Hindlimb muscle (tissue), 1 donor: ENCODE measurements at places on chromosomes 7 and 10. TPM values are rescaled to one million over a fixed set of nuclear protein-coding genes. Genes with fewer than 3 reads are reported as not detected.

DNA sequence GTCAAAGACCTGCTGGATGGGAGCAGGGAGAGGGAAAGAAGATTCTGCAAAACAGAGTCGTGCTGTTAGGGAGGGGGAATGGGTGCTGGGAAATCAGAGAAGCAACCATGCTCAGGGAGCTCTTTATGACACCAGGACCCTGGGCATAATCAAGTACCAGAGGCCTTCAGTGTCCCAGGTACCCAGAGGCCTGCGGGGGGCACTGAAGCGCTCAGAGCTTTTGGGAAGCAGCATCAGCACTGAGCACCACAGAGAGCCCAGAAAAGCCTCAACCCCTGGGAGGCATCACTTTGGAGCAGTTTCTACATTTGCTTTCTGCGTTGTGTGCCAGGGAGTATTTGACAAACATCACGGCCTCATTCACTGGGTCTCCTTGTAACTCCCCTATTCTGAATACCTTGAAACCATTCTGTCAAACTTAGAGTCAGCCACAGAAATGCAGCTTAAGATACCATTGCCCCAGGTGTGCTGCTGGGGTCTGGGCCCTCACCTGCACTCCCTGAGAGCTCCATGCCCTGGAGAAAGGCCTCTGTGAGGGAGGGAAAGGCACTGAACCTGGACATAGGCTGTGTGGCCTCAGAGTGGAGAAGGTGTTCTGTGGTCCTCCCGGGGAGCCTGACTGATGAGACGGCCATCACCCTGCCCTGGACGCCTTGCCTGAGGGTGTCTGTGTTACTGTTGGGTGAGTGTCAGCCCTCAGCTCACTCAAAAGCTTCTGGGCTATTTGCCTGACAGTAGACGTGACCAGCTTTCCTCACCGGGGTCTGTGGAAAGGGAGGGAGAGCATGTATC is 37.1 kb downstream of the CXCL12 start:
- DNase-seq, result no peak

GRCh38 chr10:16799621-16800020 is 17.6 kb downstream of the RSU1 start:
- DNase-seq, result no peak

PHYHIPL gene
- 2.1 TPM for polyA plus RNA-seq

C10orf67 gene
- not detected for polyA plus RNA-seq

CTTNBP2 gene
- polyA plus RNA-seq, result 1.5 TPM

DNA sequence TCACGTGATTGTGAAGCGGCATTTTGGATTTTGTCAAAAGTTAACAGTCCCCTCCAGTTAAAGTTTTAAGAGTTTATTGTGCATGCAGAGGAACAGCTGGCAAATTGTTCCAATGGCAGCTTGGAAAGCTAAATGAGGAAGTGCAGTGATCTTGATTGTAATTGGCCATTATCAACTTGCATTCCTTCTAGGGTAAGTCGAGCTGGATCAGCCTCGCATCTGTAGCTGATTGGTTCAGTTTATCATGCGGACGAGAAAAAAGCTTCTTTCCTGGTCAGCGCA is 566 bp downstream of the ZNF789 start:
- DNase-seq, result no peak

DNA sequence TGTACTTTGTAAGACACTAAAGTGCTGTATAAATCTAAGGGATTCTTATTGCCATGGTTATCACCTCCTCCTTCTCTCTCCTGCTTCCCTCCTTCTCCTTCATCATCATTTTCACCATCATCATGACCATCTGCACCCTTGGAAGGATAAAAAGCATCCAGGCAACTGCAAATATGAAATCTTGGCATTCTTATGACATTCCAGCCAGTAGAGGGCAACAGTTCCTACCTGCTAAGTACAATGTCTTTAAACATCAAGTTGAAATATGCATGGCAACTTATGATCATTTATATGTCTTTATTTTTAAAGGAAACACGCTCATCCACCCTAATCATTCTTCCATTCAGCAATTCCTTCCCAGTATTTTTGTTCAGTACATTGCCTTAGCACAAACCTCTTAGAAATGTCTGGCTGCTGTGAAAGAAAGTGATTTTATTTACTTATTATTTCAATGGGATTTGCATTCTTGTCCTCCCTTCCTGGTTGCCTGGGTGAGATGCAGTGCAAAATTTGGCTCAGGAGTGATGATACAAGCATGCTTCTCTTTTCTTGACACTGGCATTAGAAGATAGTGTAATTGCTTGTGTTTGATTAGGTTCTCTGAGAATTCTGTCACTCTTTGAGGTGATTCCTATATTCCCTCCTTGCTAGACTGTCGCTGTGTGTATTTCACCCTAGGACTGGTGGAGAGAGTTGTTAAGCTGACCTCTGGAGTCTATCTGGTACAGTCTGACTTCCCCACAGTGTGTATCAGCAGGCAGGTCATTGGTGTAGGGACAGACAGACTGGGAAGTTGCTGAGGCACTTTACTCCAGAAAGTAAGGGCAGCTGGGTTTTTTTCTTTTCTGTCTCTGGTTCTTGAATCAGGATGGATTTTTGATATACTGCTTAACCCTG is 188.5 kb upstream of the BMPER start:
- DNase-seq, result no peak

DNA sequence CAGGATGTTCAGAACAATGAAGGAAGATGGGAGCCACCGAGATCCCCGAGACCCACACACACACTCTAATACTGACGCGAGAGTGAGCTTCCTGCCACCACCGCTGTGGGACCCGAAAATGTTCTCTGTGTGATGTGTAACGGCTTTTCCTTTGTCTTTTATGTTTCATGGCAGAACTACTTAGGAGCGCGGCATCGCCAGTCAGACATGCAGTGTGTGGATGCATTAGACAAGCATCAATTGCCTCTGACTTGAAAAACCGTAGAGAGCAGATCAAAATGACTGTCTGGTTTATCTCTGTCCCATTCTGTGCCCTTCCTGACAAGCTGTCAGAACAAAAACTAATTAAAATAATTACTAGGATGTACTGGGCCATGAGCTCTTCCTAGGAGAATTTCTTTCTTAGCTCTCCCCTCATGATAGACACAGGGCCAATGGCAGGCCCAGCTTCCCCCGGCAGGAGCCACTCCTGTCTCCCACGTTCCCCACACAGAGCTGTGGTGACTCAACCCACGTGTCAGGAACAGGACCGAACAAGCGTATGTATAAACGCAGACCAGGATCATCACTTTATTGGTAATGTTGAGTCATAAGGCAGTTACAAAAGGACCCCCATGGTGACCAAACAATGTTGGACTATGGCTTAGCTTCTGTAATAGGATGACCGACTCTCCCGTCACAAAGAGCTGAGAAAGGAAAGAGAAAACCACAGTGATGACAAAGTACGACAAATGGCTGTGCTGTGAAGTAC is 705.0 kb downstream of the PARD3 start:
- no peak for DNase-seq

TAS2R16 gene
- polyA plus RNA-seq, result not detected

TCF7L2 gene
- 55.8 TPM for polyA plus RNA-seq

DNA sequence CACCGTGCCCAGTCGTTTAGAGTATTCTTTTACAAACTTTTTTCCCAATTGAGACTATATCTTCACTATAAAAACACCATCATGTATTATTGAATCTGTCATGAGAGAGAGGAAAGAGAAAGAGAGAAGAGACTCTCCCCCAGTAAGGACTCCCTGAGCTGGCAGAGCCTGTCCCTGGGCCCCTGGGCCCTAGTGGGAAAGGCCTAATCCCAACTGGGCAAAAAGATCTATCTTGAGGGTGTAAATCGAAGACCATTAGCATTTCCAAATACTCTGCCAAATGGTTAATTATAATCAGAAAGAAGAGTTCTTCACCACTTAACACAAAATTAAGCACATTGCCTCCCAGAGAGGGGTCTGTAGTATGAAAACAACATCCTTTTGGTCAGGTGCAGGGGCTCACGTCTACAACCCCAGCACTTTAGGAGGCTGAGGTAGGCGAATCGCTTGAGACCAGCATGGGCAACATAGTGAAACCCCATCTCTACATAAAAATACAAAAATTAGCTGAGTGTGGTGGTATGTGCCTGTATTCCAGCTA is 108.2 kb downstream of the SKIDA1 start:
- DNase-seq, result no peak

GRCh38 chr7:139775829-139776266 is 1.9 kb downstream of the HIPK2 start:
- DNase-seq, result peak; percentile 72

OR2A1 gene
- 0.19 TPM for polyA plus RNA-seq

GALNT17 gene
- polyA plus RNA-seq, result 30.1 TPM

DNA sequence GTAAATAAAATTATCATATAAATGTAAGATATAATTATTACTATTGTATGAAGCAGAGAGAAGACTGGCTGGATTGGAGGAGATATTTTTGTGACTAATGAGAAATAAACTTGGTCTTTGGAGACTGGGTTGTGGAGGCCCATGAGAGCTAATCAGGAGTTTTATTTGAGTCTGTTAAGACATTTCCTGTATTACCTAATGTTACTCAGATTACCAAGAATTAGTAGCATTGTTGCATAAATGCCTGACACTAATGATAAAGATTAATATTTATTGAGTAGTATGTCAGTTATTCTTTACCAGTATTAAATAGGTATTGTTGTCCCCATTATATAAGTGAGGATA is 7.1 kb downstream of the CCDC126 start:
- no peak for DNase-seq

DNA sequence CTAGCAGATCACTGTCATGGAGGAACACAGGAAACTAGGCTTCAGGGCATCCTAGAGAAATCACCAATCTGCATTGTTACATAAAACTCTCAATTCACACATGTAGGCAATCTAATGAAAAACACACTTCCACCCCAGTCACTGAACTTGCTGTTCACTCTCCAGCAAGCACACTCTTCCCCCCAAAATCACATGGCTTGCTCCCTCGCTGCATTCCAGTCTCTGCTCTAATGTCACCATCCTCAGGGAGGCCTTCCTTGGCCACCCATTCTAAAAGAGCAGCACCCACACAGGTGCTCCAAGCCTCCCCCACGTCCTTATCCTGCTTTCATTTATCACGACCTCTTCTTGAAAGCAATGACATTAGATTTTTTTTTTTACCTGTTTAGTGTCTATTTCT is 19.6 kb downstream of the CUL2 start:
- no peak for DNase-seq

OR2A2 gene
- not detected for polyA plus RNA-seq

ABCA13 gene
- 0.10 TPM for polyA plus RNA-seq

GHRHR gene
- 0.58 TPM for polyA plus RNA-seq

PARD3 gene
- polyA plus RNA-seq, result 40.7 TPM

UBE2D1 gene
- 13.3 TPM for polyA plus RNA-seq

DNA sequence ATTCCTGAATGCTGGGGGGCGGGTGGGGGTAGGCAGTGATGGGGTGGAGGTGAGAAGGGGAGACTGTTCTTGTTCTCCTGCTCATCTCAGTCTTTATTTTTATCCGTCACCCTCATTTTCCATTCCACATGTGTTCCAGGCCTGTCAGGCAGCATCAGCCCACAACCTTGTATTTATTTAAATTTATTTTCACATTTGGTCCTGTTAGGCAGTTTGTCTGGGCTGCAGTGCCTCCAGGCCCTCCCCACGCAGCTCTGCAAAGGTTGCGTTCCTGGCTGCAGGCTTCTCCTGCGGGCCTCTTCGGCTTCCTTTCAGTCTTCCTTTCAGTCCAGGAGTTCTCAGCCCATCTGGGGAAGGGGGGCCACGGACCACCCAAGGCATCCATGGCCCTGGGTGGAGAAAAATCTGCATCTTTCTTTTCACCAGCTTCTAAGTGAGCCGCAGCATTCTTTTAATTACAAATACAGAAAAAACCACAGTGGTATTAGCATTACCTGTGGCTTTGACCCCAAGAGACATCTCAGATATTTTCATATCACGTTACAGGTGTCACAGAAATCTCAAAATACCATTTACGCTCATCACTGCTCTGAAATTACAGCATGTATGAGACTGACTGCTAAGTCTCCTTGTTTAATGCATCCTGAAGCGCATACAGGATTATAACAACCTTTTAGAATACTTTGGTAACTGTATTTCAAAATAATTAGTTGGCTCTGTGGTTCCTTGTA is 94.0 kb downstream of the C10orf105 start:
- no peak for DNase-seq

- DNase-seq, result no peak
Measured at GRCh38 chr10:86665868-86666267, 2.4 kb upstream of the LDB3 start.

- no peak for DNase-seq
Measured at GRCh38 chr7:151207804-151208203, 2.5 kb downstream of the H2BK1 start.

- no peak for DNase-seq
Measured at GRCh38 chr10:52653263-52653909, 119.2 kb downstream of the MBL2 start.

THSD7A gene
- polyA plus RNA-seq, result 3.8 TPM

TRIM50 gene
- polyA plus RNA-seq, result 0.57 TPM

- DNase-seq, result no peak
Measured at GRCh38 chr10:58638388-58638787, 125.7 kb downstream of the BICC1 start.

GRCh38 chr10:129864082-129864481 is 100.0 kb downstream of the EBF3 start:
- no peak for DNase-seq

KLLN gene
- 0.46 TPM for polyA plus RNA-seq

DNA sequence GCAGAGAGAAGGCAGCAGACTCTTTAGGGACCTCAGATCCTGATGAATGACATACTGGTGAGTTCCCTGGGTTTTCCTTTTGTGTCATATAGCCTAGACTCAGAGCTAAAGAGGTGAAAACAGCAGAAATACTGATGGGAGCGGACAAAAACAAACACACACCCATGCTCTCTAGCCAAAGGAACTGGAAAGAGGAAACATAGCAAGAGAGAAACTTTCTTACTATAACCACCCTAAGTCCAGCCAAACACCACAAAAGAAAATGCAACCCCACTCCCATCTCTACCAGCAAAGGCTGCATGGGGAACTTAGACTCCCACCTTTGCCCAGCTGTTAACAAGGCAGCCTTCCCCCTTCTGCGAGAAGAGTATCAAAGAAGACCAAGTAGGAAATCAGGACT is 16.3 kb downstream of the GSAP start:
- DNase-seq, result no peak

- DNase-seq, result no peak
Measured at GRCh38 chr10:89280508-89280907, 21.3 kb upstream of the IFIT2 start.

- no peak for DNase-seq
Measured at GRCh38 chr7:121406944-121407343, 10.8 kb upstream of the FAM3C start.

- DNase-seq, result no peak
Measured at GRCh38 chr10:2556883-2557282, 510.5 kb upstream of the PFKP start.

- DNase-seq, result no peak
Measured at GRCh38 chr10:6124666-6125065, 35.8 kb downstream of the RBM17 start.

DNA sequence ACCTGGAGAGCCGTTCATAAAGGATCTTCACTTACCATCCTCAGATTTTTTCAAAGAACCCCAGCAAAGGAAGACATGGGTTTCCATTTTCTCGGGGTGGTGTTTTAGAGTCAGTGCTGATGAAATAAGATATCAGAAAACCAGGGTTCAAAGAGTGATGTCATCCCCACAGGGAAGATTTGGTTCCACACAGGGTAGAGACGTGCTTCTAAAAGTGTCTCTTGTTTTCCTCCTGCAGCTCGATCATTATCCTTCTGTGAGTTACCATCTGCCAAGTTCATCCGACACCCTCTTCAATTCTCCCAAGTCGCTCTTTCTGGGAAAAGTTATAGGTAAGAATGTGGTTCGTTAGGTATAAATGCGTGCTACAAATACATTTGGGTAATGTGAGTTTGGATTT is 323.8 kb upstream of the C7orf33 start:
- no peak for DNase-seq
